Effector memory CD4-positive, alpha-beta T cell (primary cell): ENCODE measurements at places on chromosomes 2 and 18.

DNA sequence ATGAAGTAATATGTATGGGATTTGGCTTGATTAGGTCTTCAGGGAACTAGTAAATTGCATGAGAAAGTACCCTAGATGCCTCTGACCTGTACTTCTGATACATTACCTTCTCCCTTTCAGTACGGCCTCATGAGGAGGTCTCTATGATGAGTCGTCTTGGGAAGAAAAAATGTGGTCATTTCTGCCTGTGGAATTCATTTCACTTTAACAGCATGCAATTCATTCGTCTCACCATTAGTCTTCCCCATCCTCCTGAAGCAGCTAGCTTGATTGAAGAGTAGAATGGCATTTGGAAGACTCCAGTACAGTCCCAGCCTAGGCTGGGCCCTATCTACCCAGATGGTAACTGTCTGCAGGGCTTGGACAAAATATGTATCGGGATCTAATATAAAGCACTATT lies 52.2 kb downstream of the TMX3 start:
- DNase-seq: no peak

DNA sequence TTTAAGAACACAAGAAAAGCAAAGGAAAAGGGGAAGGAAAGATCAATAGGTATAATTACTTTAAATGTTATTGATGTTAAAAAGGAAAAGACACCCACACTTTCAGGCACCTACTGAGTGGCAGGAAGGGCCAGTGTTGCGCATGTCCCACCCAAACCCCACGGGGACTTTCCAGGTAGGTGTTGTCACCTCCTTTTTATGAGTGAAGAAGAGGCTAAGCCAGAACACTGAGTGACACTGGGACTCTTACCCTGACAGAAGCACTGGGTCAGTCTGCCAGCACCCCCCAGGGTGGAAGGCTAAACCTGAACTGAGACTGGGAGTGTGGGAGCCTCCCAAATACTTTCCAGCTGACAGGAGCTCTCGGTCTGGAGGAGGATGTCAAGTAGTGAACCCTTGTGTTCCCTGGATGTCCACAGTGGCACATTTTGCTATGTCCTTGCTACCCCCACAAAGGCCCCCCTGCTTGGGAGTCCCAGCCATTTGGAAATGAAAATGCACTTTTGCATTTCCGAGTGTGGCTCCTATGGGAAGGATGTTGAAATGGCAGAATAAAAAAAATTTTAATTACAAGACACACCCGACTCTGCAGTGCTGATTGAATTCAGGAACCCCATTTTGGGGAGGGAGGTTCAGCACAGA lies 90.9 kb upstream of the SMAD2 start:
- DNase-seq: no peak

DNA sequence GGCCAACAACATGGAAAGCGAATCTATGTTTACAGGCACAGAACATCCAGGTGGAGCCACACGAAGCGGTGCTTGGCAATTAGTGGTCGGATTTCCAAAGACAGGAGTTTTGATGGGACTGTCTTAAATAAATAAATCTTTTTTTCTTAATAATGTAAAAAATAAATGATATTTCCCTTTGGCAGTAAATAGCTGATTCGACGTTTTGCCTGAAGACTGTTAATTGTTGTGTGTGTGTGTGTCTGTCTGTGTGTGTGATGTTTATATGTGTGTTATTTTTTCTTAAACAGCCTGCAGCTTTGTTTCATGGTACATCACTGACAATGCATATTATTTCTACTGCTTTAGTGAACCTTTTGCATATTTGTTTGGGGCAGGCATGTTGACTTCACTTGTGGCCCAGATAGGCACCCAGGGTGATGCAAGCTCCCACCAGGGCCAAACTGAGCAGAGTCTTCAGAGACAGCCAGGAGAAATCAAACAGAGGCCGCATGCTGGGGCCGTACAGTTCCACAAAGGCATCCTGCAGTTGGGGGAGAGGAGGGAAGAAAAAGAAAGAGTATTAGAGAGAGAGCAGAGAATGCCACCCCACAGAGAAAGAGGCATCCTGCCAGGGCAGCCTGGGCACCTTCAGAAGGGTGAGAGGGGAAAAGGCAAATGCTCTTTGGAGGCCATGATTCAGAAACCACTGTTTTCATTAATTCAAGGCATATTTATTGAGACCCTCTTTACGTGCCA lies 191.2 kb downstream of the BCL2 start:
- DNase-seq: no peak

DNA sequence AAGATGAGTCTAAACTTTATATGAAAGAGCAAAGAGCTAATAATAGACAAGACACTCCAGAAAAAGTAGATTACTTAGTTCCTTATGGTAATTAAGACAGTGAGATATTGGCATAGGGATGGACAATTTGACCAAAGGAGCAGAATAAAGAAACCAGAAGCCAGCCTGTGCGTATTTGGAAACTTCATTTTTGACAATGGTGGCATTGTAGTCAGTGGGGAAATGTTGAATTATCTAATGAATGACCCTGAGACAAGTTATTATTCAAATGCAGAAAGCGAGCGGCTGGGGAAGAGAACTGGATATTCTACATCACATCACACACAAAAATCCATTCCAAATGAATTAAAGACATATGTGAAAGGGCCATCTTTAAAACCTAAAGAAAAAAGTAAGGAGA lies 144.3 kb downstream of the DTNB start:
- no peak for DNase-seq

GRCh38 chr2:127768775-127769479 lies 42.0 kb downstream of the WDR33 start:
- DNase-seq: no peak

GRCh38 chr2:11925295-11926066 lies 179.0 kb downstream of the LPIN1 start:
- DNase-seq: no peak

GRCh38 chr2:42438685-42439084 lies 55.1 kb downstream of the KCNG3 start:
- no peak for DNase-seq

DNA sequence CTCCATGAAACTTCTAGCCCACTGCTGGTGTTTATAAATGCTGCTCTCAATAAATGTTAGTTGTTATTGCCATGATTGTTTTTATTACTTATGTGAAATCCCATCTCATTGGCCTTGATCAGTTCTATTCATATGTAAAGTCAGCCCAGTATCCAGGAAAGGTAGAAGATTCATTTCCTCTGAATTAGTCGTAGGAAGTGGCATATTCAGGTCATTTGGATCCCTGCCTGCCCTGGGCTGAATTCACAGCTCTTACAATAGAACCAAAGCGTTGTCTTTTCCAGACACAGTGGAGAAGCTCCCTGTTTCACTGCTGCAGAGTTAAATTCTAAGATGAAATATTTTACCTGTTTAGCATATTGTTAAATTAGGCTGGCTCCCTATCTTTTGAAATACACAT lies 70.3 kb downstream of the MAIP1 start:
- DNase-seq: no peak
